Type B pancreatic cell (in vitro differentiated cells): ENCODE measurements at places on chromosomes 5 and 9. TPM values are rescaled to one million over a fixed set of nuclear protein-coding genes. Genes with fewer than 3 reads are reported as not detected.

Gene PTGR1
- 67.3 and 75.4 TPM in 2 replicates for total RNA-seq

Gene ENG
- total RNA-seq, result 0.86 and 1.6 TPM in 2 replicates

Gene ZBED3
- 12.5 and 15.4 TPM in 2 replicates for total RNA-seq

Gene GLE1
- 17.6 and 21.8 TPM in 2 replicates for total RNA-seq

Gene SH3RF2
- total RNA-seq, result 11.2 and 20.8 TPM in 2 replicates

Gene LVRN
- 0.19 TPM in 1 of 2 replicates, not detected in the other for total RNA-seq

Gene IL9
- not detected in 2 replicates for total RNA-seq

Gene IL13
- not detected in 2 replicates for total RNA-seq

Gene PCBD2
- total RNA-seq, result 10.4 and 10.5 TPM in 2 replicates

Gene IRX4
- total RNA-seq, result 1.6 and 6.0 TPM in 2 replicates

Gene MLANA
- 12.1 TPM in 1 of 2 replicates, not detected in the other for total RNA-seq

Gene TRIM7
- 0.58 and 0.76 TPM in 2 replicates for total RNA-seq

Gene C9orf85
- 11.4 and 17.9 TPM in 2 replicates for total RNA-seq

Gene ZNF658
- 6.3 and 9.7 TPM in 2 replicates for total RNA-seq

Gene PDE6A
- total RNA-seq, result not detected in 2 replicates

Gene AGXT2
- total RNA-seq, result not detected in 2 replicates

Gene ADRA1B
- total RNA-seq, result 2.9 and 9.9 TPM in 2 replicates

Gene CMBL
- total RNA-seq, result 12.1 and 32.9 TPM in 2 replicates
